ENCODE measurements at places on chromosomes 4 and X. TPM values are rescaled to one million over a fixed set of nuclear protein-coding genes. Genes with fewer than 3 reads are reported as not detected.
A peak's percentile ranks its signal among the peaks of the same experiment; 100 is the strongest.

Gene CT45A2
- not detected for total RNA-seq

Gene GPR173
- total RNA-seq = 5.6 TPM

- no peak for DNase-seq
Measured at GRCh38 chr4:17763416-17763815, 18.0 kb downstream of the FAM184B start.

DNA sequence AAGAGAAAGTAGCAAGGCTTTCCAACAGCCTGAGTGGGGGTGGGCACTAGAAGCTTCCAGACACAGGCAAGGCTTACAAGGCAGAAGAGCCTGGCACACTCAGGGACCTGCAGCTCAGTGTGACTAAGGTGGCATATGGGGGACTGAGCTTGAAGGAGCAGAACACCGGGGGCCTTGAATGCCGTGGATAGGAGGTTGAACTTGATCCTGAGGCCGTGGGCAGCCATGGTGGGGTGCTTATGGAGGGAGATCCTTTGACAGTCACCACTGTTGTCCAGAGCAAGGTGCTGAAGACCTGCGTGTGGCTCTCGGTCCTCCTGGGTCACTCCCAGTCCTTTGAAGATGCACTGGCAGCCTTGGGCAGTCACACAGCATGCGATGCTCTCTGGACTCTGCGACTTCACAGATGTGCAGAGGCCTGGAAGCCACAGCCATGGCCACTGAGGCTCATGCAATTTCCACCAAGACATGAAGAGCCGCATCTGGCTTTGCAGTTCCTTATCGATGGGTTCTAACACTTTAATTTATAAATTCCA, 18.3 kb downstream of the C4orf50 start:
- no peak for DNase-seq

DNA sequence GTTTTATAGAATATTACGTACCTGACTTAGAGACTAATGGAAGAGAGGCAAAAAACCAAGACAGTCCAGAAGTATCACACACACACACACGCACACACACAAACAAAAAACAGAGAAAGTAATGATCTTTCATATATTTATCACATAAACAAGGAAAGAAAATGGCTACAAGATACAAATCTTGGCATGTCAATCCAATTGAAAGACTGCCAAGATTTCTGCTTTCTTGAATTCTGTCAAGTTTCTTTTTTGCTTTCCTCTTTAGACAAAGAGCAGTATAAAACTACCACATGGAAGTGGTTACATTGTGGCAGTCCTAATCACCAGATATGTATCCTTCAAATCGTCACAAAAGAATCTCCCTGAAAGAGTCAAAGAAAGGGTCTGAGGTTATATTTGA, 2097.4 kb upstream of the AGA start:
- DNase-seq = no peak

DNA sequence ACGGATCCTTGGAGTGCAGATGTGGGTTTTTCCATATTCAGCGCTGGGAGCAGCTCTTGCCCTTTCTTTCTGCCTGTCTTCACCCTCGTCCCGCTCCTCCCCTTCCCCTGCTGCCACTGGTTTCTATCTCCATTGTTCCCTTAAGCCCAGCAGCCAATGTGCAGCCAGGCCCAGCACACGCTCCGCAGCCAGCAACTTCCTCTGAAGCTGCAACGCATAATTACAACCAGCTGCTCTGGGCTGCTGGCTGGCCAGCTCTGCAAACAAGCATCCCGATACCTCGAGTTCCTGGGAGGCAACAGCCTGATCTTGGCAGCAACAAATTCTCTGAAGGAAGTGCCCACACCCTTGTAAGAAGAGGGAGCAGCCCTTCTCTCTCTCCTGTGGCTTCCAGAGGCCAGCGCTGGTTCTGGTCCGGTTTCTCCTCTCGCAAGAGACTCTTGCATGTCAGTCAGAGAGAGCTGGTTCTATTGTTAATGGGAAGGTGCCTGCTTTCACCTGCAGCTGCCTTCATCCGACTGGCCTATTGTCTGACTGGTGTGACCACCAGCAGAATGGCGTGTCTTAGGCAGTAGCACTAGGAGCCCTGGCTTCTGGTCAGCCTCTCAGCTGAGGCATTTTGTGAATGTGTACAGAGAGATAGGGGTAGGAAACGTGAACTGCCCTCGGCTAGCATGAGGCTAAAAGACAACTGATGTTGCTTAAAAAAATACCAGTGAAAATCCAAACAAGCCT, 83.8 kb upstream of the MAML3 start:
- peak; percentile 72 for DNase-seq

GRCh38 chr4:17367201-17367600, 144.7 kb downstream of the QDPR start:
- DNase-seq = no peak

DNA sequence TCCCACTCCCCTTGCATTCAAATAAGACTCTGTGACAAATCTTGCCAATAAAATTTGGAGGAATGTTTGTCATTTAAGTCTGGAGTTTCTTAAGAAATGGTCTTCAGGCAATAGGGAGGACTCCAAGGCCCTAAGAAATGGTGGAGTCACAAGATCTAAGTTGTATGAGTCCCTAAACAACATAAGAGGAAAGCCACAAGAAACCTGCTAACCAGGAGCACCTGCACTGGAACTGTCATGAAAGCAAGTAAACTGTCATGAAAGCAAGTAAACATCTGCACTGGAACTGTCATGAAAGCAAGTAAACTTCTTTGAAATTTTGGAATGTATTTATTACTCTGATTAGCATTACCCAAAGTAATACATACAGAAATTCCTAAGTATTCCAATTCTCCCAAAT, 3.5 kb downstream of the CNOT6L start:
- DNase-seq = no peak

DNA sequence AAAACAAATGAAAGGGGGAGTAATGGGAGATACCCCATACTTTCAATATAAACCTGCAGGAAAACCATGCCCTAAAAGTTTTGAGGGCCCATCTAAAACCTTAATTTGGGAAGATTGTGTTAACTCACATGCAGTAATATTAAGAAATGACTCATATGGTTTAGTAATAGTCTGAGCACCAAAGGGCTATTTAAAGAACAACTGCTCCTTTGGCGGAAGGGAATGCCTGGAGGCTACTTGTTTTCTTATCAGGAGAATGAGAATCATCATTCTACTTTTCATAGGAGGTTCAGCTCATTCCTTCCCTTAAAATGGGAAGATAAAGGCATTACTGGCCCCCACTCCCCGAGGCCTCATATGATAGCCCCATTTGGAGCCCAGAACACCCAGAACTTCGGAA, 47.6 kb downstream of the SPIN3 start:
- no peak for DNase-seq

DNA sequence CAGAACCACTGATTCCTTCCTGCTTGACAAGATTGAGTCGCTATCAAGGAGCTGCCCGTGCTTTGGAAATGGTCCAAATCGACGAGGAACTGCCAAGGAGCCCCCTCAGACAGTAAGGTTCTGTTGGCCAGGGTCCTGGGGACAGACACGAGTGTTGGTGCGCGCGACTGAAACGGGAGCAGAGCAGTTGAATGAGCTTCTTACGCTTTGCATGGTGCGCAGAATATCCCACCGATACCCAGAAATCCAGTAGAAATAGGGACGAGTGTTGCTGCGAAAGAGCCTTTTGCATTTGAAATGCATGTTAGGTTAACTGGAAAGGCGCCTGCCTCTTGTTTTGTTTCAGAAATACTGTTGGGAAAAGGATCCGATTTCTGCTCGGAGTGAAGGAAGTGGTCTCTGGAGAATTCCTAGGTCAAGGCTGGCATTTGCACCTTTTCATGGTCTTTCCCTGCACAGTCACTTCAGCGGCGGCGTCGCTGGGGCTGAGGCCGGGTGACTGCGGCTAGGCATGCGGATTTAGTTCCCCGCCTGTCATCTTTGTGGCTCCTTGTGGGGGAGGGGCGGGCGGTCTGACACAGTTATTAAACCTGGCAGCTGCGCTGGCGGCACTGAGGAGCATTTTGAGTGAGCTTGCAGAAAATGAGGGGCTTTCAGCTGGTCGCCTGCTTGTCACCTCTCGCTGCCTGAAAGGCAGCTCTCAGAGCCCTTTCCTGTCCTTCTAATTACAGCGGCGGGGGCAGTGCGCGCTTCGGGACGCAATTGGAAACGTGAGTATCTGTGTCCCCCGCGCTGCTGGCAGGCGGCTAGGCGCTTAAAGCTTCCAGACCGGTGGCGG, 51.5 kb upstream of the TRIM2 start:
- DNase-seq = no peak

DNA sequence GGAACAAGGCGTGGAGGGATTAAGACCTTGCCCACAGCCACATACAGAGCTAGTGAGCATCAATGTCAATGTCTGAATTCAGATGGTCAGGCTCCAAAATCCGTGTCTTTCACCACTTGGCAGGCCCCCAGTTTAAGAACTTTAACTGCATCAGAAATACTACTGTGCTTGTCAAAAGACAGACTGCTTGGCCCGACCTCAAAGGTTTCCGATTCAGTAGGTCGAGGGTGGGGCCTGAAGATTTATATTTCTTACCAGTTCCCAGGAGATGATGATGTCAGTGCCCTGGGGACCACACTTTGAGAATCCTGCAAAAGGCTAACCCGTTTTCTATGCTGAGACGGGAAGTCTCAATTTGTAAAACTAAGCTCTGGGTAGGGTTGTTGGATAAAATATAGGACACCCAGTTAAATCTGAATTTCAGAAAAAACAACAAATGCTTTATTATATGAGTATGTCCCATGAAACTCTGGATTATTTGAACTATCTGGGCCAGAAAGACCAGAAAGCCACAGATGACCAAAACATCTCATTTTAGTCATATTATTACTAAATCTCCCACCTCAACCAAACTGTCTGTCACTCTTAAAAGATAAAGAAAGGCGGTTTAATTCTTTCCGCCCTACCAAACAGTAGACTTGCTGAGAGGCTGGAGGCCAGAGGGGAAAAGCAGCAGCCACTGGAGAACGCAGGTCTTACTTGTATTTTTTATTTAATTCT, 42.7 kb downstream of the GATB start:
- DNase-seq = no peak

DNA sequence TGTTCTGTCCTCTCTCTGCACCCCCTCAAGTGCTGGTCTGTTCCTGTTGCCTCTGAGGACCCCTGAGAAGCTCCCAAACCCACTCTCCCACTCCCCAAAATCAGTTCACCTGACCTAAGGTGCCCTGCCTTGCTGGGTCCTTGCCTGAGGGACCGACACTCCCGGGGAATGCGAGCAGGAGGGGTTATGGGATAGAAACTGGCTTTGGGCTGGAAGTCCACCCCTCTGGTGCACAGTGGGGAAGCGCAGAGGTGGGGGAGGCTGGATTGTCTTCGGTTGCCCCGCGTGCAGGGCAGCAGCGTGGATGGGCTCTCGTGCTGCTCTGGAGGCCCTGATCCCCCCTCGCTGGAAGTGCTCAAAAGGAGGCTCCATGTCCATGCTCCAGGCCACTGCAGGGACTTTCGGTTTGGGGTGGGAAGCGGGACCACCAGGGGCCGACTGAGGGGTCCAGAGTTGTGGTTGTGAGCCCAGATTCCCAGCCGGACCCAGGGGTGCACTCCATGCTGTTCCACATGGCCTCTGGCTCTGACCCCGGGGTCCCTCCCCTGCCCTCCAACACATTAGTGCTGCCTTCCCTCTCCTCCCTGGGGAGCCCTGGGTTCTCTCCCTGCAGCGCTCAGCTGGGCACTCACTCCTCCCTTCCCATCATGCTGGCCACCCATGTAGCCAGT, 7.6 kb downstream of the SORCS2 start:
- no peak for DNase-seq

- DNase-seq = no peak
Measured at GRCh38 chrX:78333521-78333920, 6.1 kb upstream of the CYSLTR1 start.

Gene SAT1
- total RNA-seq = 130 TPM

Gene SHROOM2
- total RNA-seq = 5.8 TPM

Gene MAGEA9B
- not detected for total RNA-seq

GRCh38 chr4:47974566-47974965, 41.9 kb downstream of the CNGA1 start:
- DNase-seq = no peak

DNA sequence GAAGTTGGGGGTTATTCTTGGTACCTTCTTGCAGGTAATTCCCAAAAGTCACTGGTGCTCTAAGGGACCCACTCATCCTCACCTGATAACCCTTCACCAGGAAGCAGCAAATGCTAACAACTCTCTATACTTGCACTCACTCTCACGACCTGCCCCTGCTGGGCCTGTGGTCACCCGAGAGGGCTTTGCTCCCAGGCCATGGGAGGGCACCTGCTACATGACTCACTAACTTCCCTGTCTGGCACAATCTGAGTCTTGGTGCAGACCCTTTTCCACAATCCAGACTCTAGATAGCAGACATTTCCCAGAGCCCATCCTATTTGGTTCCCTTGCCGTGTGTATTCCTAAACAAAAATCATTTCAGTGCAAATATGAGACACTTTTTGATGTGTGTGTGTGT, 403.8 kb upstream of the FAT1 start:
- DNase-seq = no peak

GRCh38 chr4:76301068-76301774, 5.3 kb upstream of the STBD1 start:
- peak; percentile 35 for DNase-seq

Gene PNMA5
- not detected for total RNA-seq

Gene GPRASP2
- total RNA-seq = 44.2 TPM

DNA sequence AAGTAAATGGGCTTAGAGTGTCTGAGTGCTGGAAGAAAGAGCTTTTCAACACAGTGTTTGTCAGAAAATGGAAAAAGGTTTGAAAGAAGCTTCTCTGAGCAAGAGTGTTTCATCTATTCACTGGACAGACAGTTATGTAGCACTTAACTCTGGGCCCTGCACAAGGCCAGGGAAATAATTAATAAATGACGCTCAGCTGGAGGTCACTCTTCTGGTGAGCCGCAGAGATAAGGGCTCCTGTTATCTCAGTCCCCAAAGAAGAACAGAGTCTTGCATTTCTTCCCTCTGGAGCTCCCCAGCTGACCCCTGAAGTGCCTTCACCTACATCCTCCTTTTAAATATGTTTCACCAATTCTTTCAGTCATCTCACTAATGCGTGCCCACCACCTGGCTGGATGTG, 90.4 kb downstream of the SLC16A2 start:
- no peak for DNase-seq

GRCh38 chr4:98343626-98344025, 82.4 kb downstream of the RAP1GDS1 start:
- no peak for DNase-seq

Gene DNASE1L1
- total RNA-seq = 11.9 TPM

- no peak for DNase-seq
Measured at GRCh38 chrX:150767045-150767395, 73.8 kb downstream of the MTMR1 start.

Gene TLR8
- total RNA-seq = 1.7 TPM

Data from urinary bladder (tissue), 4 donors.